Keratinocyte (primary cell): ENCODE measurements at places on chromosomes 2 and 18. TPM values are rescaled to one million over a fixed set of nuclear protein-coding genes. Genes with fewer than 3 reads are reported as not detected.

The OSBPL6 gene
- 8.2 to 11.6 TPM (median 10.1 TPM) in 3 replicates for polyA plus RNA-seq

The DNAJC5G gene
- polyA plus RNA-seq, result not detected in 3 replicates

The MROH2A gene
- 0.17 to 0.37 TPM (median 0.33 TPM) in 3 replicates for polyA plus RNA-seq

The RGPD4 gene
- polyA plus RNA-seq, result 0.01 to 0.03 TPM in 2 of 3 replicates, not detected in the other

The CNNM3 gene
- 2.3 to 3.1 TPM (median 2.6 TPM) in 3 replicates for polyA plus RNA-seq

The PARD3B gene
- polyA plus RNA-seq, result 0.77 to 1.4 TPM (median 1.2 TPM) in 3 replicates
